MV-4-11 (cell line): ENCODE measurements at places on chromosomes 5 and 9.
A peak's percentile ranks its signal among the peaks of the same experiment; 100 is the strongest.

GRCh38 chr9:136847088-136847825, 2.0 kb upstream of the PHPT1 start:
- DNase-seq = peak; percentile 35

DNA sequence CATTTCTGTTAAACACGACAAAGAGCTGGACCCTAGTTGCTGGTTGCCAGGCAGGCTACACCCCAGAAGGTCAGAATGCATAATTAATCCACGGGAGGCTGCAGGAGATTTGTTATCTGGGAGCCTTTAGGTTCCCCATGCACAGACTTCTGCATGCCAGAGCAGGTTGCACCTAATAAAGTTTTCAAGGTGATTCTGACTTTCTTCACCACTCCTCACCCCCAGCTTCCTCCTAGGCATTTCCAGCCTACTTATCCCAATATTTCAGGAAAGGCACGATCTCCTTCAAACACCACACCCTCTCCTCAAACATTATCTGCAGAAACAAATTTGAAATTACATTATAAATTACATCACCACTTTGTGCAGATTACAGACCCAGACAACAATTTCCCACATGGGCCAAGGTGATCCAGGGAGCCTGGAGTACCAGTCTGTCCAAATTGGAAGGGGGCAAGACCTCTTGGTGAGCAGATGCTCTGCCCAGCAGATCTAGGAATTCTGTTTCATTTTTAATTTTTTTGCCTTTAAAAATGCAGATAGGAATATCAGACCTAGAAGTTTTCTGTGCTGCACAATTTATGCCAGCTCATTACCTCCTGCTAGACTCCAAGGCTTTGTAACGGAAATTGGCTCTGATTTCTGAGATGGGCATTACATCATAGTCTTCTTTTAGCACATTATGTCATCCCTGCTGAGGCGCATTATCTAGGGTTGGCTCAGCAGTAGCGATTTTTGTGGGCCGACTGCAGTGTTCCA, 363.4 kb upstream of the SLC30A5 start:
- peak; percentile 54 for DNase-seq

DNA sequence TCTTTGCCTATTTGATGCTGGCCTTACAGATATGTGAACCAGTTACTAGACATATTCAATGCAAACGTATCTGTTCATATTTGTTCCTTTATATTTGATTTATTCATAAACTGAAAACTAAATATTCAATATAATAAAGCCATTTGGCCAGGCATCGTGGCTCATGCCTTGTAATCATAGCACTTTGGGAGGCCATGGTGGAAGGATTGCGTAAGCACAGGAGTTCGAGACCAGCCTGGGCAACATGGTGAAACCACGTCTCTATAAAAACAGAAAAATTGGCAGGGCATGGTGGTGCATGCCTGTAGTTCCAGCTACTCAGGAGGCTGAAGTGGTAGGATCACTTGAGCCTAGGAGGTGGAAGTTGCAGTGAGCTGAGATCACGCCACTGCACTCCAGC, 49.2 kb upstream of the CTNNAL1 start:
- peak; percentile 18 for DNase-seq

DNA sequence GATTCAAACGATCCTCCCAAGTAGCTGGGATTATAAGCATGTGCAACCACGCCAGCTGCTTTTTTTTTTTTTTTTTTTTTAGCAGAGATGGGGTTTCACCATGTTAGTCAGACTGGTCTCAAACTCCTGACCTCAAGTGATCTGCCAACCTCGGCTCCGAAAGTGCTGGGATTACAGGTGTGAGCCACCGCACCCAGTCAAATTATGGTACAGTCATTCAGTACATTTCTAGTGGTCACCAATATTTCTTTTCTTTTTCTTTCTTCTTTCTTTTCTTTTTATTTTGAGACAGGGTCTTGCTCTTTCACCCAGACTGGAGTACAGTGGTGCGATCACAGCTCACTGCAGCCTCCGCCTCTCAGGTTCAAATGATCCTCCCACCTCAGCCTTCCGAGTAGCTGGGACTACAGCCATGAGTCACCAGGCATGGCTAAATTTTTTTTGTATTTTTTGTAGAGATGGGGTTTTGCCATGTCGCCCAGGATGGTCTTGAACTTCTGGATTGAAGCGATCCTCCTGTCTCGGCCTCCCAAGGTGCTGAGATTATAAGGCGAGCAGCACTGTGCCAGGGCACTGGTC, 25.4 kb upstream of the DCP2 start:
- DNase-seq = no peak

- peak; percentile 67 for DNase-seq
Measured at GRCh38 chr9:3012245-3012644, 168.3 kb upstream of the PUM3 start.

DNA sequence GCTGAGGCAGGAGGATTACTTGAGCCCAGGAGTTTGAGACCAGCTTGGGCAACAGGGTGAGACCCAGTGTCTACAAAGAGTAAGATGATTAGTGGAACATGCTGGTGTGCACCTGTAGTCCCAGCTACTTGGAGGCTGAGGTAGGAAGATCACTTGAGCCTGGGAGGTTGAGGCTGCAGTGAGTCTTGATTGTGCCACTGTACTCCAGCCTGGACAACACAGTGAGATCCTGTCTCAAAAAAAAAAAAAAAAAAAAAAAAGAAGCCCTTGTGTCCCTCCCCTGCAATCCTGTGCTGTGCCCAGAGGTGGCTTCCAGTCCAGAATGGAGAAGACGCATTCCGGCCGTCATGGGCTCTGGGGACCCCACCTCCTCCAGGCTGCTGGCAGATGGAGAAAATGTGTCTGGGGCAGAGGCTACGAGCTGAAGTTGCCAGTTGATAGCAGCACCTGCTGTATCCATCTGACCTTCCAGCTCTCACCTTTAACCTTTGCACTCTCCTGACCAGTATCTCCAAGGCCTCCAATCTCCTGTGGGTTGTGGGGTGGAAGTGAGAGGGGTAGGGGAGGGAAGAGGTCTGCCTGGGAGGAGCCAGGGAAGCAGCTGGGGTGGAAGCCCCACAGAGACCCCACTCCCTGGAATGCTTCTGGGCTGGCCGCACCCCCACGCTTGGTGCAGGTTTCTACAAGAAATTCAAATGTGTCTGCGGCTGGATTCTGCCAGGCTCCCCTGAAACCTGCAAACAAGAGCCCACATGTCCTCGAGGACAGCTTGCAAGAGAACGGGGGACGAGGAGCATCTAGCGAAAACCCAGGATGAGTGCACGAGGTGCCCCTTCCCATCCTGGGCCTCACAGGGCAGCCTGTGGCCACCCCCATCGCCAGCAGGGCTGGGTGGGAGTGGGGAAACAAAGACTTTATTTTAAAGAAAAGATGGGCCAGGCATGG, 148.3 kb upstream of the IER5L start:
- DNase-seq = no peak

DNA sequence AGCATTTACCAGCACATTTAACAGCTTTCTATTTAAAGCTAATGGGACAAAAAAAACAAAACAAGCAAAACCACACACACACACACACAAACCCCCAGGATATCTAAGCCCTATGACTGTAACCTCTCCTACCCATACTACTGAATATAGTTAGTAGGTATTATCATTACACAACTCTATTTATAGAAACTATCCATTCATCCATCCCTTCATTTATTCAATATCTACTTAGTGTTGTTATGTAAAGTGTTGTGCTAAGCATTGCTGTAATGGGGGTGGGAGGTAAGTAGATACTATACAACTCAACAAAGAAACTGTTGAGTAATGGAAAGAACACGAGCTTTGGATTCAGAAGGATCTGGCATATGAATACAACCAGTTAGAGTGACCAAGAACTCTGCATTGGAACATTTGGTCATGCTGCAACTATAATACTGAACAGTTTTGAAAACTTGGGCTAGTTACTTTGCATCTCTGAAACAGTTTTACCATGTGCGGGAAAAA, 82.3 kb upstream of the ZNF608 start:
- DNase-seq = no peak

DNA sequence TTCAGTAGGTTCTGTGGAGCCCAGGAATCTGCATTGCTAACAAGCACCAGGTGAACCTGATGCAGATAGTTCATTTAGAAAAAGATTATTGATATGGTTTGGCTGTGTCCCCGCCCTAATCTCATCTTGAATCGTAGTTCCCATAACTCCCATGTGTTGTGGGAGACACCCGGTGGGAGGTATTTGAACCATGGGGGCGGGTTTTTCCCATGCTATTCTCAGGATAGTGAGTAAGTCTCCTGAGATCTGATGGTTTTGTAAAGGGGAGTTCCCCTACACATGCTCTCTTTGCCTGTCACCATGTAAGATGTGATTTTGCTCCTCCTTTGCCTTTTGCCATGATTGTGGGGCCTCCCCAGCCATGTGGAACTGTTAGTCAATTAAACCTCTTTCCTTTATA, 212.0 kb downstream of the RAB3C start:
- DNase-seq = no peak

DNA sequence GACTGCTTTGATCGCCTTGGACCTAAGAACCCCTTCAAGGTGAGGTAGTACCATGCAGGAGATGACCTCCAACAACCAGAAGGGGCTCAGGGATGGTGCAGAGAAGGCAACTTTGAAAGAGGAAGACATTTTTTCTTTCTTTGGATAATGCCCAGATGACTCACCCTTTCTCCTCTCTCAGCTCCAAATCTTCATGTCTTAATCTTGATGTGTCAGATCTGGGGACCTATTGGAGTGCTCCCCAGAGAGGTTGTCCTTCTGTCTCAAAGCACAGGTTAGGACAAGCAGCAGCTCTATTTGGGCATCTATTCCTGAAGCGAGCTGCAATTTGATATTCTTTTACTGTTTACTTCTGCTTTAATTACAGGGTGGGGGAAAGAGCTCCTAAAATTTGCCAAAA, 229.9 kb upstream of the MAP3K1 start:
- DNase-seq = peak; percentile 51

DNA sequence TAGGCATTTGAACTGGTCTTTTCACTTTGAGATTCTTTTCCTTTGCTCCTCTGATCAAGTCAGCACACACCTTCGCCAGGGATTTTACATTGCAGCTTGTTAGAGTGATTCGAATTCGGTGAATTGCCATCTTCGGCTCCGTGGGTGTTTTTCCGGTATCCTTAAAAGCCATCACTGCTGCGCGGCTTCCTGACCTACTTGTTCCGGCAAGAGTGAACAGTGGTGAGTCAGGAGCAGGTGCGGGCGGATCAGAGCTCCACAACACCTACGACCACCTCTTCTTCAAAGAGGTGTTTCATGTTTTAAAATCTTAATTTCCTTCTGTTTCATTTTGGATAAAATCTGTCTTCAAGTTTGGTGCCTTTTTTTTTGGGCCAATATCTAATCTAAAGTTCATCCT, 134.6 kb downstream of the TMC1 start:
- no peak for DNase-seq

DNA sequence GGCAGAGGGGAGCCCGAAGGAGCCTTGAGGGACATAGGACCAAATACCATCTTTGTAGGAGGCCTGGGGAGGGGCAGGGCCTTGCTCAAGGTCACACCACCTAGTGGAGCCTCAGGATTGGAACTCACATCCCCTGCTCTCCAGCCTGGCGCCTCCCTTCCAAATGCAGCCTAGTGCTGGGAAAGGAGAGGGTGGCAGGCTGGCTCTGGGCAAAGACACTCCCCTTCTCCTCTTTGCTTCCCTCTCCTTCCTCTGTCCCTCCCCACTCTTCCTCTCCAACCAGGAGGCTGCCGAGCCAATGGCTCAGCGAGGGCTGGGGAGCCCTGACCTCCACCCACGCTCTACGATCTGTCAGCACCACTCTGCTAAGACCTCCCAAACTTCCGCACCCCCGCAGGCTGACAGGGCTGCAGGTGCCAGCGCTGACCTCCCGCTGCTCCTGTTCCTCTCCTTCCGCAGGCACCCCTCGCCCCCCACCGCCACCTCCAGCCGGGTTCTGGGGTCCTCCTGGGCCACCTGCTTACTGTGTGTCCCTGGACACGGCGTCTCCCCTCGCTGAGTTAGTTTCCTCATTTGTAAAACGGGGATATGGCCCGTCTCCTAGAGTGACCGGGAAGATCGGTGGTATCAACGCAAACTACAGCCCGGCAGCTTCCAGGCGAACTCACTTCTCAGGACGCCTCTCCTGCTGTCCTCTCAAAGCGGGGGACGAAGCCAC, 52.9 kb downstream of the C9orf50 start:
- DNase-seq = no peak

GRCh38 chr5:179795863-179796833, 2.4 kb downstream of the LTC4S start:
- DNase-seq = peak; percentile 79

GRCh38 chr5:176806137-176806536, 4.2 kb upstream of the UNC5A start:
- DNase-seq = peak; percentile 29

DNA sequence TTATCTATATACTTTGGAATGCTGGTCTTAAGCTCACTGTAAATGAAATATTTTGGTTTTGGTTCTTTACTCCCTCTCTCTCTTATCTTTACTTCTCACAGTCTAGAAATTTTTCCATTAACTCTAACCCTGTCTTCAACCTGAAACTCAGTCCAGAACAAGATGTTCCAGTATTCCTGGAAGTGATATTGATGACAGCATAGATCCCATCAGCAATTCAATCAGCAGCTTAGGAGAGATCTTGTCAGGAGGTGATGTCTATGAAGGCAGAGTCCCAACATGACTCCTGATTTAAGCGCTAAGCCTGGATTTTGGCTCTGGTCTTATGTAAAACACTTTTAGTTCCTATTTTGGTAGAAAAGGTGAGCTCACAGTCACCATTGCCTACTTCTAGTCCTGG, 52.6 kb downstream of the RFK start:
- DNase-seq = no peak

- peak; percentile 50 for DNase-seq
Measured at GRCh38 chr5:89457411-89458331, 574.7 kb upstream of the MEF2C start.

DNA sequence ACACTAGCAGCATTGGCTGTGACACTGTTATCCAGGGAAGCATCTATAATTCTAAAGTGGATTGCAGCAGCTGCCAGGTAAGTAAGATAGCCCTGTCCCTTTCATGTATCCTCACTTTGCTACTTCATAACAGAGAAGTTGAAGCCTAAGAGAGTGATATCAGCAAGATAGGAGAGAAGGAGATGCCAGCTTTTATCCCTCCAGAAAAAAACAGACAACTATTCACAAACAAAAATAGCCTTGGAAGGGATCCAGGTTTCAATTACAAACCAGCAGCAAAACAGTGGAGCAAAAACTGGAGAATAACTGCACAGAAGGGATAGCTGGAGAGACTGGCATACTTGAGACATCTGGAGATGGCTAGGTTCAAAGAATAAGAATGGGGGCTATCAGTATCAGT, 19.6 kb upstream of the VCAN start:
- DNase-seq = no peak

GRCh38 chr9:87387351-87388011, 110.2 kb upstream of the DAPK1 start:
- DNase-seq = no peak
